ENCODE measurements at places on chromosomes 2 and 18.

DNA sequence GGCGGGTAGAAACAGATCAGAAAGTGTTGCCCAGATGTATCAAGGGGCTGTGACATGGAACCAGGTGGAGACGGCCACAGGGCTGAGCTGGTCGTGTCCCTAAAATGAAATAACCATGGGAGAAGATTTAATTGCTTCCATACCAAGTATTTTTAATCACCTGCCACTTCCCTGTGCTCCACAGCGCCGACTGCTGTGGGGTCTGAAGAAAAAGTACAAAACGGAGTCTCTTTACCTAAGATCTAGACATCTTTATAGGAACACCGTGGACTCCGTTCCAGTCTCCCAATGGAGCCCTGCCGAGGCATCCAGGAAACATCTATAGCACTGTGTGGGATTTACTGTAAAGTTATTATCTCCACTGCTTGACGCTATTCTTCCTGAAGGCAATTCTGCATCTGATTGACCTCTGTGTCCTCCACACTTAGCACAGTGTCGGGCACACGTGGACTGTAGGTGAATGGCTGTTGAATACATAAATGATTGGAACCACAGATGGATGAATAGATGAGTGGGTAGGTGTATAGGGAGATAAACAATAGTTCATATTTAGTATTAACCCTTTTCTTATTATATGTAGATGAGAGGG is 21.6 kb upstream of the GYPC start:
- no peak for DNase-seq

DNA sequence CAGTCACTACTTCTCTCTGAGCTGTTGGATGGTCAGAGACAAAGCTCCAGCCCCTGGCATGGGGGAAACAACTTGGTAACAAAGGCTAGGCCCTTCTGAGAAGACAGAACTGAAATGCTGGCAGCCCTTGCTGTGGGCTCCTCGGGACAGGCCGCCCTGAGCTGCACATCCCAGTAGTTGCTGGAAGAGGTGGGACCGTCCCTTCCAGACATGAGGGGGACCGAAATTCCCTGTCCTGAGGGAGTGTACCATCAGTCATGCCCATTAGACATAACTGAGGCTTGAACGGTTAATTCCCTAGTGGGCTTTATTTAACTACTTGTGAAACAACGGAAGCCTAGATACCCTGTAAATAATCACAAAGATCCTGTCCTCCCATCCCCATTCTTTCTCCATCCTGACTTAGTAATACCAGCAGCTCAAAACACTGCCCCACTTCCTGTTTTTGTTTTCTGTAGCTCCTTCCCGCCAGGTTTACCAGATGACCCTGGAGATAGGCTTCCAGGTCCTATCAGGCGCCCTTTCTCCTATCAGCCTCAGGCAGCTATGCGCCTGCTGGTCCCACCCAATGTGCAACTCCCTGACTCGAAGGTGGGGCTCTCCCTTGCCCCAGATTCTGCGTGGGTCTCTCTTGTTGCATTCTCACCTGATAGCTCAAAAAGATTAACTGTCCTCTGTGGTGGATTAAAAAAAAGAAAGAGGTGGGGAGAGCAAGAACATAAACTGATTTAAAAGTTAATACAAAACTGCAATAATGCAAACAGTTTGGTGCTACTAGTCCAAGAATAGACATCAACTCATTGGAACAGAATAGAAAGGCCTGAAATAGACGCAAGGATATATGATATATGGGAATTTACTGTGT is 37.0 kb upstream of the NT5DC4 start:
- DNase-seq, result no peak

DNA sequence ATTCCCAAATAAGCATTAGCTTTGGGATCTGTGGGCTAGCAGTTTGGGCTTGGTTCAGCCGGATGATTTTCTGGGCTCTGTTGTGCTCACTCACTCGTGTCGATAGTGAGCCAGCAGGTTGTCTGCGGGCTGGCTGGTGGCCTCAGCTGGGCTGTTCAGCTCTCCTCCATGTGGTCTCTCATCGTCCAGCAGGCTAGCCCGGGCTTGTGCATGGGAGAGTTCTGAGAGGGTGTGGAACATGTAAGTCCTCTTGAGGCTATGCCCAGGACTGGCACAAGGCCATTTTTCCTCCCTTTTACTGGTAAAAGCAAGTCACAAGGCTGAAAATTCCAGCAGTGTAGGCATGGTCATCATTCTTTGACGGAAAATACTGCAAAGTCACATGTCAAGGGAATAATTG is 38.5 kb downstream of the NTSR2 start:
- DNase-seq, result no peak

GRCh38 chr2:105849431-105850179 is 104.9 kb downstream of the NCK2 start:
- DNase-seq, result no peak

- DNase-seq, result no peak
Measured at GRCh38 chr2:210399440-210400041, 77.0 kb downstream of the LANCL1 start.

GRCh38 chr2:159933040-159933726 is 129.2 kb downstream of the PLA2R1 start:
- no peak for DNase-seq

DNA sequence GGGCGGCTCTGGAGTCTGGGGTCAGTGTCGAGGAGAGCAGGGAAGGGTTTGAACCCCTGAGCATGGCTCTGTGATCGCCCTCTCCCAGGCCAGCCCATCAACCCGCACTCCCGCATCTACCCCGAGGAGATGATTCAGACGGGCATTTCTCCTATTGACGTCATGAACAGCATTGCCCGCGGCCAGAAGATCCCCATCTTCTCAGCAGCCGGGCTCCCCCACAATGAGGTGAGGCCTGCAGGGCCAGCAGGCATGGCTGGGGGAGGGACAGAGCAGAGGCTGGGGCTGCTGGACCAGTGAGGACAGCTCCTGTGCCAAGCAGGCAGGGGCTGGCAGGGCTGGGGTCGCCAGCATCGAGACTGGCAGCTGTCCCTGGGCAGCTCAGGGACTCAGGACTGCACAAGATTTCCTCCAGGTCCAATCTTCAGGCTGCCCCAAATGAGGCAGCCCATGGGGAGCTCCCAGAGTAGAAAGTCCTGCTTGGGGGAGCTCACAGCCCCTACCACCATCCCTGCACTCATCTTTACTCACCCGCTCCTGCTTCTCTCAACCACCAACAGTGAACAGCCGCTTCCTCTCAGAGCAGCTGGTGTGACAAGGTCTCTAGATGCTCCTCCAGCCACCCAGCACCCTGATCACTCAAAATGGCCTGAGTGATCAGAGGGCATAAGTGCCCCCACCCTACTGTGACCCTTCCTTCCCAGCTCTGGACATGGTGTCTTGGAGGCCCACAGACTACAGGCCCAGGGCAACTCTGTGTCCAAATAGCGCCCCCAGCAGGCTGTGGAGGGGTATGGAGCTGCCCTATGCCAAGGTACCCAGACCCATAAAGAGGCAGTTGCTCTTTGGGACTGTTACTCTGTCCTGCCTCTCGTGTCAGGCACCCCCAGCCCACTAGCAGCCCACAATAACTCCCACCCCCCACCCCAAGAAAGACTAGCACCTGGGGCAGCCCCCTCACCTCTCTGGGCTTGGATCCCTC is 18.3 kb upstream of the ANKRD53 start:
- no peak for DNase-seq

DNA sequence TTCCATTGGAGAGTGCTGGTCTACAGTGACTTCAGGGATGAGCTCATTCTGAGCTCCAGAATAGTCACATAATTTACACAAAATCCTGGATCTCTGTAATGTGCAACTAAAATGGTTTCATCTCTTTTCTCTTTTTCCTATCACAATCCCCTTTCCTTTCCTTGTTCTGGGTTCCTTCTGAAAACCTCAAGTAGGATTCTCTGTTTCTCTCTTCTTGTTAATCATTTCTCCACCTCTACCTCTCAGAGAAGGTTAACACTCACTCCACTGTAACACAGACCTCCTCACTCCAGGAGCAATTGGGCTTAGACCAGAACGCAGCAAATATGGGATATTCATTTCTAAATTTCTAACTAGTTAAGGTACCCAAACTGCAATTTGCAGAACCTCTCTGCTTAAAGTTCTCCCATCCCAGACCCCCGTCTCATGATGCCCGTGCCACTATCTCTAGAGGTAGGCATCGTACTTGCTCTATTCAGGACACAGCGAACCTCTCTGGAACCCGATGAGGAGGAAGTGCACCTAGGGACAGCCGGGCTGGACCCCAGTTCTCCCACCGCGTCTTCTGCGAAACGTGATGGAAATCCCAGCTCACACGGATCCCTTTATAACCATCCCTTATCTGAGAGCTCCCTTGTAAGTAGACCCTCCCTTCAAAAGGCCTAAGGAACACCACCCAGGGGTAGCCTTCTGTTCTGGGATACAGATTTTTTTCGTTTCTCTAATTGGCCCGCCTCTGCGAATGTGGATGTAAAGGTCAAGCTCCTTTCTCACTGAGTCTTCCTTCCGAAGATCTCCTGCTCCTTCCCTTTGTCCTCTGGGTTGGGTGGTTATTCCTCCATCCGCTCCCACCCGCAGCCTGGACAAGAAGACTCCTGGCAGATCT is 1.3 kb downstream of the FOXI3 start:
- no peak for DNase-seq

- no peak for DNase-seq
Measured at GRCh38 chr2:7111626-7112025, 194.4 kb downstream of the RNF144A start.

- DNase-seq, result no peak
Measured at GRCh38 chr2:101742547-101742946, 45.0 kb downstream of the MAP4K4 start.

GRCh38 chr2:160324161-160324800 is 124.2 kb upstream of the ITGB6 start:
- no peak for DNase-seq

DNA sequence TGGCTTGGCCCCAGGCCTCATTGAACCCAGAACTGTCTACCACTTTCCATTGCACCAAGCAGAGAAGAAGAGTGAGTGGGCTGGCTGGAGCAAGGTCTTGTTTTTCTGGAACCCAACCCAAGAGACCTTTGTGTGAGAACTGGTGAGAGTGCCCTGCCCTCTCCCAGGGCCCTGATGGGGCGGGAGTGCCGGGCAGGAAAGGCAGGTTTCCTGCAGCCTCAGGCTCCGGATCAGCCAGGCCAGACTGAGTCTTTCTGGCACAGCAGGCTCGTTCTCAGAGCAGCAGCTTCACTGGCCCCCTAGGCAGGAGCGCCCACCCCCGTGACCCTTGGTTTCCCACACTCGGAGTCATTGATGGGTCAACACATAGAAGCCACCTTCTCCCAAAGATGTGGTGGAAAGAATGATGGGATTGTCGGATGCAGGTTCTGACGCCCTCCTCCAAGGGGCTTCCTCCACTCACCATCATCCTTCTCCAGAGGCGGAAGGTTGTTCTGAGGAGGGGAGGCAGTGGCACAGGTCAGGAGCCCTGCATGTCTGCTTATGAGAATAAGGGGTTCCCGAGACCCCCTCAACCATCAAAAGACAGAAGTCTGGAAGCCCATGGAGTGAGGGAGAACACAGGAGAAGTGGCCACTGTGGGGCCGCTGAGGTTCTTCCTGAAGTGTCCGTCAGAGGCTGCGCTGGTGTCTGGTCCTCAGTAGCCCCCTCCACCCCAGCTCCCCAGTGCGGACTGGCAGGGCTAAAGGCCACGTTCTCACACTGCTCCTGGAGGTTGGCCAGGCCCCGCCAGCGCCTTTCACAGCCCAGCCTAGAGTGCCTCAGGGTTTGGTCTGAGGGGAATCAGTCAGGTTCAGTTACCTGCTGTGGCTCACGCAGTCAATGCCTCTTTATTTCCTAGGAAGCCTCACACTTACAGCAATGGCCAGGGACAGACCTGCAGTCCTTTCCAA is 62.8 kb upstream of the LAPTM4A start:
- no peak for DNase-seq

GRCh38 chr2:54271843-54272627 is 16.0 kb upstream of the TSPYL6 start:
- no peak for DNase-seq

GRCh38 chr18:2223849-2224248 is 347.5 kb downstream of the METTL4 start:
- no peak for DNase-seq

DNA sequence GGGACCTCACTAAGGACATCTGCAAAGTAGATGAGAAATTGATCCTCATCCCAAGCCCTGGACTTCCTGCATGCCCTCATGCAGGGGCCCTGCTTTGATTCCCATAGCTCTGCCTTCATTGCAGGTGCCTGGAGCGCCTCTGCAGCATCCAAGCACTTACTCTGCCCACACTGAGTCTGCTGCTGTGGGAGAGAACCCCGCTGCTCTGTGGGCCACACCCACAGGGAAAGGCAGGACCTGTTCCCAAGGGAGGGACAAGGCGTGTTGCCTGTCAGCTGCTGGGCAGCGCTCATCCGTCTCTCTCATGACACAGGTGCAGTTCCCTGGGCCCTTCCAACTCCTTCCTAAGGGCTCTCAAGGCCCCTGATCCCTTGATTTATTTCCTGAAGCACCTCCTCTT is 266.8 kb upstream of the SMIM21 start:
- DNase-seq, result no peak

DNA sequence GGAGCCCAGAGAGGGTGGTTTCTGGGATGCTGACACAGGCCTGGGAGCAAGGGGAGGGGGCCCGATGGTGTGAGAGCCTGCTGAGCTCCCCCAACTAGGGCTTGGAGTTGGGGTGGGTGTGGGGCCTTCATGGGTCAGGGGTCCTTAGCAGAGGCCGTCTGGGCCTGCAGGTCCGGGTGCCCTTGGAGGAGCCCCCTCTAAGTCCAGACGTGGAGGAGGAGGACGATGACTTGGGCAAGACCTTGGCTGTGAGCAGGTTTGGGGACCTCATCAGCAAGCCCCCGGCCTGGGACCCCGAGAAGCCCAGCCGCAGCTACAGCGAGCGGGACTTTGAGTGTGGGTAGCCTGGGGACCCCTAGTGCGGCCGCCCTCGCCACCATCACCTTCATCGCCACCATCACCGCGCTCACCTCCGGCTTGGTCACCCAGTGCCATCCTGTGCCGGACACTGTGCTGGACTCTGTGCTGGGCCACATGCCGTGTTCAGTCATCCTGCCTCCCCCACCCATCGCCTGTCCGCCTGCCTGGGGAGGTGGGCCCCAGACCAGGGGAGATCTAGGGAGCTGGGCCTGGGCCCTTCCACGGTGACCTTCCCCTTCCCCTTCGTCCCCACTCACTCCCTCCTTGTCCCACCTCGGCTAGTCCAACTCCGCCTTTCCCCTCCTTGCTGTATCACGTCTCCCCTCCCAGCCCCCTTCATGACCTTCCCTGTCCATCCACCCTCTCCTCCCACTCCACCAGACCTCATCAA is 980 bp downstream of the SLC4A3 start:
- DNase-seq, result no peak

- DNase-seq, result no peak
Measured at GRCh38 chr2:235183786-235184185, 232.0 kb downstream of the SH3BP4 start.

DNA sequence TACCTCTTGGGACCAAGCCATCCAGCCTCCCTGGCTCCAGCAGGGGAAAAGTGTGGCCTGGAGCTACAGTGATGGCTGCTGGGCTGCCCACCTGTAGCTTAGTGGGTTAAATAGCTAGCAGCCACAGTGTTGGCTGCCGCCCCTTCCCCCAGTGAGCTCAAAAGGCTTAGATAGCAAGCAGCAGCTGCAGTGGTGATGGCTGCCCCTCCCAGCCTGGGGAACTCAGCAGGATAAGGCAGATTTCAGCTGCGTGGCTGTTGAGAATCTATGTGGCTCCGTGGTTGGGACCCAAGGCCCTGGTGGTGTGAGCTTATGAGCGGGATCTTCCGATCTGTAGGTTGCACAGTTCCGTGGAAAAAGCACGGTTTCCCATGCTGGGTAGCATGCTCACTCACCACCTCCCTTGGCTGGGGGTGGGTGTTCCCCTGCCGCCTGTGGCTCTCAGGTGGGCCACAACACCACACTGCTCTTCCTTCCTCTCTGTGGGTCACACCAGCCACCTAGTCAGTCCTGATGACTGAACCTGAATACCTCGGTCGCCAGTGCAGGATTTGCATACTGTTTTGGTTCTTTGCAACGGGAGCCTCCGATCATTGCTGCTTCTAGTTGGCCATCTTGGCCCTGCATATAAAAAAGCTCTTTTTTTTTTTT is 946.5 kb upstream of the FAM98A start:
- DNase-seq, result no peak

Data from BJ (cell line).